ENCODE measurements at places on chromosomes 6 and 20. TPM values are rescaled to one million over a fixed set of nuclear protein-coding genes. Genes with fewer than 3 reads are reported as not detected.
A peak's percentile ranks its signal among the peaks of the same experiment; 100 is the strongest.

DNA sequence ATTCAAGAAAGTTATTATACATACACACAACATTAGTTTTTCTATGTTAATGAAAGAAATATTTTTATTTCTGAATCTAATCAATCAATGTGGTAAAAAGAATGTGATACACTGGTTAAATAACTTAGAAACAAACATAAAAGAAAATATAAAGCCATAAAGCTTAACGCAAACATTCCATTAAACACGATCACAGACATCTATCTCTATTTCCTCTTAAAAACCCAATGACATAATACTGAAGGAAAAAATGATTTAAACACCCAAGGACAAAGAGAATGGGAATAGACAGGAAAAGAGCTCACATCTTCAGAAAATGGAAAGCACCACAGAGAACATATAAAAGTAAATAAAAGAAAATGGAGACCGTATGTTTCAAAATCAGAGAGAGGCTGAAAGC lies 19.4 kb downstream of the ZUP1 start:
- H3K4me1 ChIP-seq = peaks cover 2% of the 10 kb centered on the region
- no peak for DNase-seq
- no peaks in the 10 kb centered on the region for H3K27me3 ChIP-seq
- peaks cover 60% of the 10 kb centered on the region for H3K36me3 ChIP-seq

The TUBB2B gene
- total RNA-seq = not detected

DNA sequence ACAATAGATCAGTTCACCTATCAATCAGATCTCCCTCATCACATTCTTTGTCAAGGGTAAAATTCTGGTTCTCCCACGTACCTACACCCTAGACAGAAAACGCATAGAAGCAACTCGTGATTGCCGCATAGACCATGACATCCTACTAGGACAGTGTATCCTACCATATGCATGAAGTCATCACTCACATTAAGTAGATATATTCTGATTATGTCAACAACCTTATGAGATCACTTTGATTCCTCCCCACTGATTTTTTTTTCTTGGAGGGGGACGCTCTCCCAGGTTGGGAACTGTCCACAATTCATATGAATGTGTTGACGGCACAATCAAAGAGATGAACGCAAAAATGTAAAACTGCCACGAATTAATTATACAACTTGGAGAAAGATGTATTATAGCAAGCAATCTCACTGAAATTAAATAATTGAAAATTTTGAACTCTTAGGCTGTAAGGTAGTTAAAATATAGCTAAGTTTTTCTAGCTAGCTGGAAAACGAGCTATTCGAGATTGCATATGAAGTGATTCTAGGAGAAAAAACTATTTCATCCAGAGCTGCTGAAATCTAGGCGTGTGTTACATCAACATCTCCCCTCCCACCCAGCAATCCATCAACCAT lies 82.5 kb upstream of the CCDC28A start:
- peak overlapping the region; percentile 73 for H3K4me3 ChIP-seq
- no peak for DNase-seq
- H3K4me1 ChIP-seq = peaks cover 11% of the 10 kb centered on the region
- H3K27ac ChIP-seq = no peak overlapping the region

DNA sequence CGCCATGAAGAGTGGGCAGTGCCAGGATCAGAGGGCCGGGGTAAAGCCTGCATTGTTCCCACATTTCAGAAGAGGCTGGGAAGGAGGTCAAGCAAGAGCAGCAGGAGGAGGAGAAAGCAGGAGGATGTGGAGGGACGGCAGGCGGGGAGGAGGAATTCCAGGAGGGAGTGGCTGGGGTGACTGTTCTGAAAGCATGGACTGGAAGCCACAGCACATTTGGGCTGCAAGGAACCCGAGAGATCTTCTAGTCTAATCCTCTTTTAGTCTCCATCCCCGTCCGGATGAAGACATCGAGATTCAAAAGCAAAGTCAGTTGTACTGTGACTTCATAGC lies 76.9 kb downstream of the FAM50B start:
- peaks cover 2% of the 10 kb centered on the region for H3K27me3 ChIP-seq
- no peak overlapping the region for H3K27ac ChIP-seq
- H3K4me3 ChIP-seq = no peak overlapping the region
- DNase-seq = no peak
- H3K36me3 ChIP-seq = no peaks in the 10 kb centered on the region

The ESR1 gene
- total RNA-seq = 17.5 TPM

The TFAP2A gene
- total RNA-seq = not detected

- peaks cover 70% of the 10 kb centered on the region for H3K36me3 ChIP-seq
- H3K4me3 ChIP-seq = no peak overlapping the region
- peak overlapping the region; percentile 47 for H3K27ac ChIP-seq
- no peak for DNase-seq
- peaks cover 70% of the 10 kb centered on the region for H3K4me1 ChIP-seq
These were observed 7.7 kb downstream of the TREML2 start for GRCh38 chr6:41193171-41193734.

DNA sequence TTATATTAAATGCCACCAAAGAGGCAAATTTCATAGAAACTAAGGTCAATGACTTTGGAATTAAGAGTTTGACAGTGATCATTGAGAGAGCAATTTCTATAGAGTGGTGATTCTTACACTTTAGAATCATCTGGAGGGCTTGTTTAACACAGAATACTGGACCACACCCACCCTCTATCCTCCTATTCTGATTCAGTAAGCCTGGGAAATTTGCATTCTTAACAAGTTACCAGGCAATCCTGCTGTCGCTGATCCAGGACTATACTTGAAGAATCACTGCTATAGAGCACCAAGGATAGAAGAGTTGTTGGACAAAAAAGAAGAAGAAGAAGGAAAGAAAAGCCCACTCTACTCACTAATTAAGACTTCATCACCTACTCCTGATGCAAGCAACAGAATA lies 21.3 kb upstream of the TBX18 start:
- no peak overlapping the region for H3K27ac ChIP-seq
- no peak overlapping the region for H3K4me3 ChIP-seq
- no peak for DNase-seq
- no peaks in the 10 kb centered on the region for H3K4me1 ChIP-seq
- H3K36me3 ChIP-seq = no peaks in the 10 kb centered on the region
- H3K27me3 ChIP-seq = no peaks in the 10 kb centered on the region

DNA sequence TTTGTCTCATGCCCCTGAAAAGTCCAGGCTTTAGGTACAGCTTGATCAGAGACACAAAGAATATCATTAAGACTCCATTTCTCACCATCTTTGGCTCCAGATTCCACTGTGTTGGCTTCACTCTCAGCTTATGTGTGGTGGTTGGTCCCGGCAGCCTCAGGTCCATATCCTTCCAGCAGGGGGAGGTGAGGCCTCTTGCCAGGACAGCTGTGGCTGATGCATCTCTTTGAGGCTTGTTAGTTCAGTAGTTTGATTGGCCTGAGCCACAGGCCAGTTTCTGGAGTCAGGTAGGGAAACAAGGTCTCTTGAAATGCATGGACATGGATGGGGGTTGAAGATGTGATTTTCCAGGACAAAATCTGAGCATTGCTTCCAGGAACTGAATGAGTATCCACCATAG lies 62.4 kb downstream of the JAG1 start:
- H3K27ac ChIP-seq = no peak overlapping the region
- no peak for DNase-seq
- no peaks in the 10 kb centered on the region for H3K27me3 ChIP-seq
- no peak overlapping the region for H3K4me3 ChIP-seq

The FGD2 gene
- total RNA-seq = 435 TPM

The ULBP2 gene
- 0.29 TPM for total RNA-seq

- peaks cover 20% of the 10 kb centered on the region for H3K4me1 ChIP-seq
- no peaks in the 10 kb centered on the region for H3K36me3 ChIP-seq
- no peak overlapping the region for H3K4me3 ChIP-seq
- H3K27me3 ChIP-seq = no peaks in the 10 kb centered on the region
These were observed 219.6 kb downstream of the CD83 start for GRCh38 chr6:14337152-14337551.

GRCh38 chr6:56220078-56220477 lies 27.3 kb downstream of the COL21A1 start:
- H3K27me3 ChIP-seq = no peaks in the 10 kb centered on the region
- H3K4me1 ChIP-seq = no peaks in the 10 kb centered on the region
- no peaks in the 10 kb centered on the region for H3K36me3 ChIP-seq
- DNase-seq = no peak
- H3K4me3 ChIP-seq = no peak overlapping the region
- H3K27ac ChIP-seq = no peak overlapping the region

The SLC17A9 gene
- total RNA-seq = 47.6 TPM

The PCSK2 gene
- not detected for total RNA-seq

GRCh38 chr20:31757254-31757653 lies 18.2 kb downstream of the TPX2 start:
- no peak for DNase-seq

The RBM38 gene
- 70.7 TPM for total RNA-seq

DNA sequence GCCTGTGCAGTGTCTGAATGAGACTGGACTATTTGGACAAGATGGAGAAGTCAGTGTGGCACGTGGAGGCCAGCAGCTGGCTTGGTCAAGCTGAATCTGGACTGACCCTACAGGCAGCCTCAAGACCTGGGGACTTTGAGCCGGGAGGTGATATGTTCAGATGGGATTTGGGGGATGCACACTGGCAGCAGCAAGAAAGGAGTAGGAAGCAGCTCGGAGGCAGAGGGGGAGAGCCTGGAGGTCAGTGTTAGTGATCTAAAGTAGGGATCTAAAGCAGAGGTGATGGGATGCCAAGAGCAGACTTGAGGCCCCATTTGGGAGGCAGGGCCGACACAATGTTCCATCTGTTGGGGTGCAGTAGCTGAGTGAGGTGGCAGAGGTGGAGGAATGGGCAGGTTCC lies 2.8 kb downstream of the MAPK13 start:
- H3K27me3 ChIP-seq = no peaks in the 10 kb centered on the region
- no peak for DNase-seq
- H3K4me3 ChIP-seq = no peak overlapping the region
- peaks cover 40% of the 10 kb centered on the region for H3K36me3 ChIP-seq
- H3K27ac ChIP-seq = peak overlapping the region; percentile 5

GRCh38 chr6:139912735-139913400 lies 538.4 kb upstream of the CITED2 start:
- H3K27ac ChIP-seq = no peak overlapping the region
- no peak for DNase-seq
- no peaks in the 10 kb centered on the region for H3K36me3 ChIP-seq
- H3K4me3 ChIP-seq = no peak overlapping the region

GRCh38 chr6:21321531-21321930 lies 272.0 kb upstream of the SOX4 start:
- H3K36me3 ChIP-seq = no peaks in the 10 kb centered on the region
- H3K27ac ChIP-seq = no peak overlapping the region
- no peak overlapping the region for H3K4me3 ChIP-seq
- peaks cover 2% of the 10 kb centered on the region for H3K27me3 ChIP-seq
- DNase-seq = no peak

The CST4 gene
- total RNA-seq = not detected

DNA sequence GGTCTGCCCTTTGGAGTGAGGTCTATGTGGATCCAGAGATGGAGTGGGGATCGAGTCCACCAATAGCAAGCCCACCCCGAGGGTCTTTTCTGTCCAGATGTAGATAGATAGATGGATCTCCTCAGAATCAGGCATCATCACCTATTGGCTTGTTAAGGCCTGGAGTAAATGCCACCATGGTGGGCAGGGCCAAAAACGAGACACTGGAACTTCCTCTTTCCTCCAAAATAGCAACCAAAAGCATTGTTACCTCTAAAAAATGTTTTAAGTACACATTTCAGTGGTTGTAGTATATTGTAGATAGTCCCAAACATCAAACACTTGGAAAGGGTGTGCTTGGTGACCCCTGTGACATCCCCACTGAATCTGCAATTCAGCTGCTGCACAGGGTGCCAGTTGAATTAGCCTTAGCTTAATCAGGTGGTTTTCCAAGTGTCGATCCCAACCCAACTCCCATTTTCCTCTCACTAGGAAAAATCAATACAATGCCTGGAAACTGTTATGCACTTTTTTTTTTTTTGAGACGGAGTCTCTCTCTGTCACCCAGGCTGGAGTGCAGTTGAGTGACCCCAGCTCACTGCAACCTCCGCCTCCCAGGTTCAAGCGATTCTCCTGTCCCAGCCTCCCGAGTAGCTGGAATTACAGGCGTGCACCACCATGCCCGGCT lies 35.0 kb upstream of the NELFCD start:
- no peak overlapping the region for H3K4me3 ChIP-seq
- no peaks in the 10 kb centered on the region for H3K36me3 ChIP-seq
- H3K4me1 ChIP-seq = peaks cover 10% of the 10 kb centered on the region
- H3K27ac ChIP-seq = no peak overlapping the region

The CNKSR3 gene
- total RNA-seq = not detected

DNA sequence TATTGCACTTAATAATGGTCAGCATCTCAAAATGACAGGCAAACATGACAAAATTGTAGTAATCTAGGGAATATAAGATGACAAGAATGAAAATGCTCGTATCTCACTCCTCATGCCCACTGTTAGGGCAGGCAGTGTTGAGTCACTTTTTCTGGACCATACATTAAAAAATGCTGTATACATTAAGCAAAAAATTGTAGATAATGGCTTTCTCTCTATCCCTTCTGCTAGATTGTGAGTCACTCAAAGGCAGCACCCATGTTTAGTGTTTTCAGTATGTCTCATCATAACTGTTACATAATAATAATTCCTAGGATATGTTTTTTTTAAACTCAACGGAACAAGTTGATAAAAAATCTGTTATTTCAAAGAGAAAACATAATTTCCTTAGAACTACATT lies 199.3 kb downstream of the TENT5A start:
- no peak overlapping the region for H3K27ac ChIP-seq
- DNase-seq = no peak
- no peaks in the 10 kb centered on the region for H3K27me3 ChIP-seq

- no peak for DNase-seq
These were observed 9.1 kb downstream of the PAX1 start for GRCh38 chr20:21714297-21715192.

GRCh38 chr6:30348957-30349356 lies 4.0 kb downstream of the RPP21 start:
- peaks cover 10% of the 10 kb centered on the region for H3K27me3 ChIP-seq
- DNase-seq = no peak
- H3K27ac ChIP-seq = no peak overlapping the region
- H3K4me1 ChIP-seq = peaks cover 43% of the 10 kb centered on the region

The LAMA2 gene
- total RNA-seq = 0.07 TPM

The EFCAB8 gene
- total RNA-seq = 0.71 TPM

GRCh38 chr6:110662490-110663211 lies 152.6 kb downstream of the CDK19 start:
- DNase-seq = no peak
- no peak overlapping the region for H3K4me3 ChIP-seq
- H3K27me3 ChIP-seq = no peaks in the 10 kb centered on the region
- H3K36me3 ChIP-seq = peaks cover 28% of the 10 kb centered on the region
- peaks cover 17% of the 10 kb centered on the region for H3K4me1 ChIP-seq
- H3K27ac ChIP-seq = no peak overlapping the region

- H3K27ac ChIP-seq = no peak overlapping the region
- DNase-seq = no peak
- no peaks in the 10 kb centered on the region for H3K27me3 ChIP-seq
- H3K4me1 ChIP-seq = peaks cover 67% of the 10 kb centered on the region
These were observed 29.3 kb downstream of the KCNQ5 start for GRCh38 chr6:72651174-72651573.

The TRAPPC3L gene
- total RNA-seq = not detected

The NKAIN4 gene
- total RNA-seq = not detected
